ENCODE measurements at places on chromosomes 2 and 18.

DNA sequence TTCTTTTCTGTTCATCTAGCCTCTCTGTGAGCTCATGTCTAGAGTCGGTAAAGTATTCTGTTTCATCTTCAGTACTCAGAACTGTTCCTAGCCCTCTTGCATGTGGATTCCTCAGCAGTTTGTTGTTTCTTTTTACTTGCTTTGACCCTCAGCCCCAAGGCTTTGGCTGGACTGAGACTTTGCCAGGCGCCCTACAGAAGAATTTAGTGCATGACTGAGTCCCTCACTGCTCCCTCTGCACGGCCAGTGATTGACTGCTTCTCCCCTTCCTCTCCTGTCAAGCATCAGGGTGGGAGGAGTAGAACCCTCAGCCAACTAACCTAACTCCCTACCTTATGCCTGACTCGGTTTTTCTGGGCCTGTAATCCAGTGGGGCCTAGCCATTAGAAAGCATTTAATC lies 109.8 kb downstream of the ESCO1 start:
- DNase-seq, result no peak

DNA sequence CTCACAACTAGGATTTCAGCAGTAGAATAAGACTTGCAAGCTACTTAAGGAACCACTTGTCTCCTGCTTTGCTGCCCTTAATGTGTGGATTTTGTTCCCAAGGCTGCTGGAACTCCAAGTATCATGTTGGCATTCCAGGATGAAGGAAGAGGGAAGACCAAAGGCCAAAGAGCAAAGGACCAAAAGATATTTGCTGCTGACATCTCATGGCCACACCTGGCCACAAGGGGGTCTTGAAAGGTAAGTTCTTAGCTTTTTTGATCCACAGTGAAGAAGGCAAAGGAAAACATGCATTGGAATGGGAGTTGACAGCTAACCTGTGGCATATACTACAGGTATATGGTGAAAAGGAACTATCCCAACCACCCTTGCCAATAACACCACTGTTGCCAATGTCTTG lies 3.9 kb upstream of the MATN3 start:
- no peak for DNase-seq

- peak; percentile 88 for DNase-seq
Observed at GRCh38 chr2:11175293-11175795, 20.1 kb downstream of the SLC66A3 start.

DNA sequence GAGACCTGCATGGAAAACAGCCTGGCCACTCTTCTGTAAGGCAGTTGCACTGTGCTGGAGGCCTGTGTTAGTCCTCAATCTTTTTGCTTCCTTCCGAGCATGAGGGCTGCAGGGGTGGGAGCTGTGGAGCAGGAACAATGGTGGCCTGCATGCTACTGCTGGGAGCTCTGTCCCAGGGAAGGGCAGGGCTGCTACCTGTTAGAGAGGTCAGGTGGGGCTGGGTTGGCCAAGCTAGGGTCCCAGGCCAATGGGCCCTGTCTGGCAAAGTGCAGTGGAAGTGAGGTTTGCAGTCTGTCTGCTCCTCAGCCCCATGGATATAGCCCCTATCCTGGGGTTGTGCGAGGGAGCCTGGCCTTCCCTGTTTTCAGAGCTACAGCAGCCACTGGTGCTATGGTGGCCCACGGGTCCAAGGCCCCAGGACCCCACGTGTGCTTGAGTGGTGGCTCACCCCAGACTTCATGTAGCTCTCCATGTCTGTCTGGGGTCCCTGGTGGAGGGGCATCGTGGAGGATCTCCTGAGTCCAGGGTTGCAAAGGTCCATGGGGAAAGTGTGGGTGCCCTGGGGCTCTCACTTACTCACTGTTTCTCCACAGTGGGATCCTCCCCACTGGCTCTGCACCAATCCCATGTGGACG lies 1212.6 kb upstream of the NXPH2 start:
- no peak for DNase-seq

- no peak for DNase-seq
Observed at GRCh38 chr2:7516484-7517063, 599.4 kb downstream of the RNF144A start.

- no peak for DNase-seq
Observed at GRCh38 chr2:242053921-242054320, 184.4 kb downstream of the RTP5 start.

DNA sequence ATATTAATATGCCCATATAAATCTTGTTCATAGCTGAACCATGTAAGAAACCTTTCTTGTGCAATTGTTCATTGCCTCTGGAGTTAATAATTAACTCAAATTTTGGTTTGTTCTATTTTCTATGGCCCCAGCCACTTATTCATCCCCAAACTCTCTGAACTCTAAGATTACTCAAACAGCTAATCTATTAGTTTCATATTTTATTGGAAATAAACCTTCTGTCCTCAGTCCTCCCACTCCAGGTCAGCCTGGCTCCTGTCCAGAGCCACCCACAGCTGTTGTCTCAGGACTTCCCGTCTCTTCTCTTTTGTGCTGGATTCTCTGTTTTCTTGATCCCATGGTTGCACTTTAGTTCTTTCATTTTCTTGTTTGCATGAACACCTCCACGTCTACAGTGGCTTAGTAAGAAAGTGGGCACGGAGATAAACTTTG lies 4.4 kb upstream of the RNF103 start:
- DNase-seq, result no peak

- DNase-seq, result no peak
Observed at GRCh38 chr2:7725850-7726242, 808.6 kb downstream of the RNF144A start.

DNA sequence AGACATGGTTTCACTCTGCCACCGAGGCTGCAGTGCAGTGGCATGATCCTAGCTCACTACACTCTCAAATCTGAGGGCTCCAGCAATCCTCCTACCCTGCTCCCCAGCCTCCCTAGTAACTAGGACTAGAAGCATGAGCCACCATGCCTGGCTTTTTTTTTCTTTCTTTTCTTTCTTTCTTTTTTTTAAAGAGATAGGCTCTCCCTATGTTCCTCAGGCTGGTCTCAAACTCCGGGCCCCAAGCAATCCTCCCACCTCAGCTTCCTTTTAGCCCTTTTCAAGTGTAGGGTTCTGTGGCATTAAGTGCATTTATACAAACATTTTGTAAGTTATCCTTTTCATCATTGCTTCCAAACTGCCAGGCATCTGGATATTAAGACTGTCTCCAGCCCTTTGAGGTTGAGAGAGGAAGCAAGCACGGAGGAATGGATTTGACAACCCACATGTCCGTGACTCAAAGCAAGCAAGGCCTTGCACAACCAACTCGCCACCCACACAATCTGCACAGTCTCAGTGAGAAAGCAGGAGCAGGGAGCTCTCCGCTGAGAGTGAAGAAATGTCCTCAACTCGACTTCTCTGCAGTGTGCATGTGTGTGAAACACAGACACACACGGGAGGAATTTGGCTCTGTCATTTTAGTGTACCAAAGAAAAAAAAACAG lies 65.6 kb downstream of the ATP8B1 start:
- peak; percentile 92 for DNase-seq

DNA sequence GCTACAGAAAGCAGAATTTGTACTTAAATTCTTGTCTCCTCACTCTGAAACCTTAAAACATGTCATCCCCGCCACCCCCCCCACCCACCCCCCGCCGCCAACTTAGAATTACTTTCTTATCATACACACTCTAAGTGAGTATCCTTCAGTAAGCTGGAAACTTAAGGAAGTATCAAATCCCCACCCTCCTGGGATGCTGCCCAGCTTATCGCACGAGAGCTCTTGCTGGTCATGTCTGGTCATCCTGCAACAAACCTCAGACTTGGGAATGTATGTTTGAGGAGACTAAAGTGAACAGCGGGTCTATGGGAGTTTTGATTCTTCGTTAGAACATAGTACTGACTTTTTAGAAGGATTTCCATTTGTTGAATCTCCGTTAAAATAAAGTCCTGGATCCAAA lies 203.3 kb downstream of the PTGR3 start:
- DNase-seq, result no peak

DNA sequence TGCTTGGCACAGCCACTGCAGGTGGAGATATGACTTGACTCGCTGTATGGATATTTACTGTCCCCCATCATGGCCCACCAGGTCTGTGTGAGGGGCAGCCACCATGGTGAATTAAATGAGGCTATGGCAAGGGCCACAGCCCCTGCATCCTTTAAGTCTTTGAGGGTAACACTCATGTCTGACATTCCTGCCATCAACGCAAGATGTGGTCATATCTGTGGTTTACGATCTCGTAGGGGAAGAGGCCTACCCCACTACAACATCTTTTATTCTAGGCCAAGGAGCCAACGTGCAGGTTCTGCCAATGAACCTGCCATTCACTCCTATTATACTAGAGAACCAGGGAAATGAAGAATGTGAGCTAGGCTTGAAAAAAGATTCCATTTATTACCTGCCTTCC lies 381.6 kb upstream of the ID2 start:
- no peak for DNase-seq

GRCh38 chr2:158412206-158412605 lies 44.3 kb downstream of the CCDC148 start:
- DNase-seq, result peak; percentile 90

DNA sequence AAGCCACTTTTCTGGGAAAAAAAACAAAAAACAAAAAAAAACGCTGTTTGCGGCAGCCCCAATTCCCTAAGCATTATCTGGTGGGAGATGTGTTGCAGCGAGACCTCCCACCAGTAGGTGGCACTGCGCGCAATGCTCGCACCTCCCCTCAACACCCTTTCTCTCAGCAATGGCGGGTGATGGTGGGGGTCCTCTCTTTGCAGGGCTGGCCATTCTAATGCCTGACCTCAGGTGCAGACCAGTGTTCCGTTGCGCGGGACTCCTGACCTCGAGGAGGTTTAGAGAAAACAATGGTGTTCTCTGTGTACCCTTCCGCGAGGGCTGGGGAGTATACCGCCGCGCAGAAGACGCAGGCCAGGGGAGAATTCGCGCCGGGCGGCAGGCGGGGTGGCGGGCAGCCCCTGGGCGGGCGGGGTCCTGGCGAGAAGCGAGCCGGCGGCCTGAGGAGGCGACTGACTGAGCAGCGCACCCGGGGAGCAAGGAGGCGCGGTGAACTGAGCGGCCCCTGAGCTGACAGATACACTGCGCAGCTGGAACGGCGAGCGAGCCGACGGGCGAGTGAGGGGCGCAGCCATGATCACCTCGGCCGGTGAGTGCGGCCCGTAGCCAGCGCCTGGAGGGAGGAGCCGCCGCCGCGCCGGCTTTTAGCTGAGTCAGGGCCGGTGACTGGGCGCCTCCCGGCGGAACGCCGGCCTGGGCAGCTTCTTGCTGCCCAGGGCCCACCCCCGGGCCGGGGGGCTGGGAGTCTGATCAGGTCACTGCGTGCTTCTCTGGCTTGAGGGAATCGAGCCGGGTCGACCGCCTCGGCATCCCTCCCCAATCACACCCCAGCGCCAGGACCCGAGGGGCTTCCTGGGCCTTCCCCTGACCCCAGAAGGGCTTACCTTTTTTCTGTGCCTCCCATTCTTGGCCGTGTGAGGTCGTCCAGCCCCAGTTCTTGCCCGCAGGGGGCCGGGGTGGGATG lies at the start of gene PSMD1:
Gene PSMD1, plus strand, starts transcription at position 415 of the 964 bp plus-strand sequence. Its CDS starts 159 bp downstream, at position 574.
- peak; percentile 90 for DNase-seq

DNA sequence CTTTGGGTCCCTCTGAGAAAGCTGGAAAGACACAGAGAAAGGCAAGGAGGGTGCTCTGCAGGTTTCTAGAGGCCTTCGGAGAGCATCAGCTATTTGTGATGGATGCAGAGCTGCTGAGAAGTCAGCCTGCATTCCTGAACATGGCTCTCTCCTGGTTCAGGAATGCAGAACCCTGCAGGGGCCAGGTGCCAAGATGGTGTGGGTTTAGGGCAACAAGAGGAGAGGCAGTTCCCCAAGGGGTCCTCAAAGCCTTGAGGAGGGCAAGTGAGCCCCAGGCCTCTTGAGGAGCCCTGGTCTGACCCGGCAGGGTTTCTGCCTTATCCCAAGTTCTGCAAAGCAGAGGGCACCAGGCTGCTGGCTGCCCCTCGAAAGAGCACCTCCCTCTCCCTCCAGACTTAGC lies 93.3 kb downstream of the HS1BP3 start:
- DNase-seq, result no peak

DNA sequence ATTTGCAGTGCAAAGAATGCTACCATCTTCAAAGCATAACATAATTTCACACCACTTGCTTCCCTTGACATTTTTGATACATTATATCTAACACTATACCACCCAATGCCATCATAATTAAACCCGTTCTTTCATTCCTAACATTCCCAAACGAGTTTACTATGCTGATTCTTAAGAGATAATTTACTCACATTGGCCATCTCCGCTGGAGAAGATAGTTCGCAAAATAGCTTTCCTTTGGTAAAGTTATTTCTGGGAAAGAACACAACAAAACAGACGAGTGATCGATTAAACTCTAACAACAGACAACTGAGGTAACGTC lies 716 bp downstream of the MMADHC start:
- DNase-seq, result no peak

DNA sequence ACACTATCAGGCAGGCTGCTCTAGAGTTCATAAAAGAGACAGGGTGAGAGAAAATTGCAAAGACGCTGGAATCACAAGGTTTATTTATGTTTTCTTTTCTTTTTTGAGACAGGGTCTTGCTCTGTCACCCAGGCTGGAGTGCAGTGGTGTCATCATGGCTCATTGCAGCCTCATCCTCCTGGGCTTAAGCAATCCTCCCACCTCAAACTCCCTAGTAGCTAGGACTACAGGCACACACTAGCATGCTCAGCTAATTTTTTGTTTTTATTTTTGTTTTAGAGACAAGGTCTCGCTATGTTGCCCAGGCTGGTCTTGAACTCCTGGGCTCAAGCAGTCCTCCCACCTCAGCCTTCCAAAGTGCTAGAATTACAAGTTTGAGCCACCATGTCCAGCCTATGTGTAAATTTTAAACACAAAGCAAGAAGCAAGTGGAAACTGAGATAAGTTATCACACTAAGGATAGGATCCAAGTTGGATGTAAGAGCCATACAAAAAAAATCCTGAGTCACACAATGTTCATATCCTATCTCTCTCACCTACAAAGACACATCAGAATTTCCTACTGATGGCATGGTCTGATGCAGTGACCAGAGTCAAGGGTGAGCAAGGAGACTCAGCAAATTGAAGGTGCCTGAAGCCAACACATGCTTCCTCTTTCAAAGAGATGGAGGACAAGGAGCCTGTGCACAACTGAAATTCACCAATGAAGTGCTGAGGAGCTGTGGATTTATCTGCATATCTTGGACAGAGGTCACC lies 31.4 kb downstream of the MYL12B start:
- DNase-seq, result no peak

- DNase-seq, result no peak
Observed at GRCh38 chr2:173896755-173897154, 68.4 kb downstream of the SP3 start.

GRCh38 chr18:43571078-43571689 lies 293.9 kb upstream of the SYT4 start:
- DNase-seq, result peak; percentile 52

- DNase-seq, result peak; percentile 2
Observed at GRCh38 chr18:48161911-48162698, 231.6 kb upstream of the SMAD2 start.
